Sigmoid colon (tissue), 7 donors: ENCODE measurements at places on chromosomes 5 and 9. TPM values are rescaled to one million over a fixed set of nuclear protein-coding genes. Genes with fewer than 3 reads are reported as not detected.

DMRT2 gene
- total RNA-seq: not detected

GRCh38 chr5:149498724-149499336 lies 52.4 kb downstream of the CSNK1A1 start:
- DNase-seq: no peak

CDC25C gene
- not detected for total RNA-seq

DNA sequence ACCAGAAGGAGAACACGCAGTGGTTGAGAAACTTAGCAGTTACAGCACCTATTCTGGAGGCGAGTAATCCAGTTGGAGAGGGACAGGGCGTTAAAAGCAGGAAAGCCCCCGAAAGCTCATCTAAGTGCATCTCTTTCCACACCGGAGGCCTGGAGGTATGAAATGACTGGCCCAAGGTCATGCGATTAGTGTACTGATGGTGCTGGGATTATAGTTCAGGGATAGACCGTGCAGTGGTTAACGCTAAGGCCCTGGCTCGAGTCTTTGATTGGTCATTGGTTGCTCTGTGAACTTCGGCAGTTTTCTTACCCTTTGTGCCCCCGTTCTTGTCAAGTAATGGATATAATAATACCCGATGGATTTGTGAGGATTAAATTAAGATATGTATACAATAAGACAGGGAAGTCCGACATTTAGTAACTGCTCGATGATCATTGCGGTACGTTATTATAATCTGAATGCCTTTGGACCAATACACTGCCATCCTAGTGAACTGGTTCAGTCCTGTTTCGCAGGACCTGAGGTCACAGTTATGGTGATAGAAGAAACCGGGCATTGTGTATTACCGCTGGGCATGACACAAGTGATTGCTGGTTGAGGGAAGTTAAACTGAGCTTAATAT lies 960 bp downstream of the CANX start:
- no peak for DNase-seq

DNA sequence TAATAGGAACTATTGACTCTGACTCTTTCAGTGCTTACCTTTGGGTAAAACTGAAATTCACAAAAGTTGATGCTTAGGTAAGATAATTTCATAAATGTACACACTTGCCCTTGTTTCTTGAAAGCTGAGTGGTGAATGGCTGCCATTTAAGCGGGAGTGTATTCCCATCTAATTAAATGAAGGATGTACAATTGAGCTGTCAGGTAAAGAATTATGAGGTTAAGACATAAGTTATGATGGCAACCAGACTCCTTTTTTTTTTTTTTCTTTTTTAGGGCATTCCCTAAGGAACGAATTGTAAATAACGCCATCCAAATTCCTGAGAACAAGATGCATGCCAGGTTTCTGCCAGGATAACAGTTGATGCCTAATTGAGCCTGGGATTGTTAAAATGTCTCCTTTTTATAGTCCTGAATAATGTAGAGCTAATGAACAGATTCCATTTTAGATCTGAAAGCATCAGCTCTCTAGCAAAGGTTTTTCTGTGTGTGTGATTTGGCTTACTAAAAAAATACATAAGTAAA lies 199.7 kb downstream of the ISL1 start:
- DNase-seq: no peak

GRCh38 chr5:146024034-146024433 lies 81.3 kb downstream of the PLAC8L1 start:
- no peak for DNase-seq

DNA sequence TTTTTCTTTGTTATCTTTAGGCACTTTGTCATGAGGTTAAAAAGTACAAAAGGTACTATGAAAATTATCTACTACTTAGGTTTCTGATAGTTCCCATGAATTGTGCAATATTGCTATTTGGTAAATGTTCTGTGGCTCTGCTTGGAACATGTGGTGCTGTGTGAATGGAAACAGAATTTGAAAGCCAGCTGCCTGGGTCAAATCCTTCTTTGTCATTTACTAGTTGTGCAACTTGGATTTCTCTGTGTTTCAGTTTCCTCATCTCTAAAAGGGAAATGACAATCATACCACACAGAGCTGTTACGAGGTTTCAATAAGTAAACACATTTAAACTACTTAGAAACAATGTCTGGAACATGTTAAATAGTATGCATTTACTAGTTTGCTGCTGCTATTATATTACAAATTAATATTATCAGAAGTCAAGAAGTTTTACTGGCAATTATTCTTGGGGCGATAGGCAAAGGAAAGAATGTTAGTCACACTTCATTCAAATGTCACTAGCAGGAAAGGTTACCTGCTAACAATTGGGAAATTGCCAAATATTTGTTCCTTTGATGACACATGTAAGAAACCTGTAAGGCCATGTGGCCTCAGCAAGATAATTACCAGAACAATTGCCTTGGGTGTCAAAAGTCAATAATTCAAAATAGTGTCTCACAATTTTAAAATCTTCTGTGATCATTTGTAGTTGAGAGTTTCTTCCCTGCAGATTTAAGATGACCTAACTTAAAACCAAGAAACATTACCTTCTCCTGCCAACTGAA lies 184.8 kb downstream of the KIAA0825 start:
- peak; percentile 65 for DNase-seq

DNA sequence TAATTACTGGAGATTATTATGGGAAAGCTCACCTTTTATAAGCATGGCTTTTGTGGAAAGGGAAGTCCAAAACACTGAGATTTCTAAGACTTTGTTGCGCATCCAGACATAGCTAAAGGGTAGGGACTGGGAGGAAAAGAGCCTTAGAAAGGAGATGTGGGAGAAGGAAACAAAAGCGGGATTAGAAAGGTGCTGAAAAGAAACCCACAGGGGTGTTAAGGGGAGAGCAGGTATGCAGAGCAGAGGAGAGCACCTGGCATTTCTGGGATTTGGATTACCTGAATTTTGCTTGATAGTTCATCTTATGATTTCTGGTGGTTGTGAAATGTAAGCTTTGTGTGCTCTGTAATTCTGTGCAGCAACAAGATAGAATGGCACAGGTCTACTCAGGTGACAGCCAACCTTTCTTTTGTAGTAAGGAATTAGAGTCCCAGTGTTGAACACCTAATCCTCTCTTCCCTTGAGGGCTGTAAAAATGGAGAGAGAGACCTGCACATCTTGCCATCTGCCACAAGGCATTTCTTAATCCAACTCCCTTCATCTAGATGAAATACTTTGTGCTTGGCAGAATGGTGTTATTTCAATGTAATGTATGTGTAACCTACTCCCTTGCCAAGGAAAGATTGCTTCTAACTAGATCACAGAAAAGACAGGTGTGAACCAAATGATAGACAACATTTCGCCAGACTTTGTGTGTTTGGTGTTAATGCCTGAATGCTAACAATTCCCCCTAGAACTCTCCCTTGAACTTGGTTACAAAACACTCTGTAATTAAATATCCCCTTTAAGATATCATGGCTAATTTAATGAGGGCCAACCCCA lies 47.4 kb downstream of the ATPSCKMT start:
- DNase-seq: no peak

DNA sequence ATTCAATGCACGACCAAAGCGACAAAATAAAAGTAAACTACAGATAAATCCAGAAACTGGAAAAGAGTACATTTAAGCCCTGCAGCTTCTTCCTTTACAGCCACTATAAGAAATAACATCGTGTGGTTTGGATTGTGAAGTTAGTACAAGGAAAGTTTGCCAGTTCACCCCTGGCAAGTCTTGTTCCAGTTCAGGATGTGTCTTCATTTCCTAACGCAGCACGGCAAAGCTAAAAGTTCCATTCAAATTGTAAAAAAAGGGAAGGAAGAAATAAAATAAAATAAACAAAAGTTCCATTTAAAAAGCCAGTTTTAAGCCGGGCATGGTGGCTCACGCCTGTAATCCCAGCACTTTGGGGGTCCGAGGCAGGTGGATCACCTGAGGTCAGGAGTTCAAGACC lies 83.3 kb upstream of the RETREG1 start:
- DNase-seq: no peak

DNA sequence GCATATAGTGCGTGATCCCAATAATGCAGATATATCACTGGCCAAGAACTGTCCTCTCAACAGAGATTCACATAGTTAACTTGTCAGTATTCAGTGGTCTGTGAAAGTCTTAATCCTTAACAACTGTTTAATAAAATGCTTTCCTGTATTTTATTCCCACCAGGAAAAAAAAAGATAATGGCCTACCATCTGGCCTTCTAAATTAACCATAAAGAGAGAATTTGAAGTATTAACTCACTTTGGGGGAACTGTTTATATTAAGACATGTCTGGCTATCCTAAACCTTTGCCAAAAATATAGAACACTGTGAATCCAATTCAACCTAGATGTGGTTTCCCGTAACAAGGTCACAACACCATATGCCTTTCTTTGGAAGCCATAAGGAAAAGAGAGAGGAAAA lies 818 bp upstream of the FREM1 start:
- no peak for DNase-seq

DNA sequence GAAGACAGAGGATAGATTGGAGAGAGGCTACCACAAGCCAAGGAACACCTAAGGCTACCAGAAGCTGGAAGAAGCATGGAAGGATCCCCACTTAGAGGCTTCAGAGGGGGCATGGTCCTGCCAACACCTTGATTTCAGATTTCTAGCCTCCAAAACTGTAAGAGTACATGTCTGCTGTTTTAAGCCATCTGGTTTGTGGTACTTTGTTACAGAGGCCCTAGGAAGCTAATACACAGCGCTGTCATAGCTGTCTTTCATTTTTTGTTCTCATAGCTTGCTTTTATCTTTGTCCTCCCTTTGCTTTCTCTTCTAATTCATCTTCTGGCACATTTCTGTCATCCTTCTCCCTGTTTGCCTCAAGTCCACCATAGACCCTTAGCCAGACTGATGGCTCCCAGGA lies 104.5 kb downstream of the ATP10B start:
- DNase-seq: no peak

RANBP17 gene
- total RNA-seq: 14.3 TPM

DNA sequence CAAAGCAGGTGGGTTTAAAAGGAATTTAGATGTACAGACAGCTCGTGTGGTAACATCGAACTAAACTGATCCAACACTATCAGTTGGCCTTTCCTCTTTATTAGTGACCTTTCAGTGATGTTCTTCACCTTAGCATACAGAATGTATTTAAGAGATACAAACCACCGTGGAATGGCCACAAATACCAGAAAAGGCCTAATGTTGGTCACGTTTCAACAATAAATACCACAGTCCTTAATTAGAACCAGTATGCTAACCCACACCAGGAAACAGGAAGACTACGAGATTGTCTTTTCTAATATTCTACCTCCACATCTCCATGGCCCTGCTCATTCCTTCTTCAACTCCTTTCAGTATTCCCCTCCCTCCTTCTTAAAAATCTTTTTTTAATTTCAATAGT lies 40.4 kb downstream of the GNAQ start:
- DNase-seq: no peak

GRCh38 chr9:89428901-89429890 lies 68.7 kb downstream of the SEMA4D start:
- DNase-seq: no peak

DNA sequence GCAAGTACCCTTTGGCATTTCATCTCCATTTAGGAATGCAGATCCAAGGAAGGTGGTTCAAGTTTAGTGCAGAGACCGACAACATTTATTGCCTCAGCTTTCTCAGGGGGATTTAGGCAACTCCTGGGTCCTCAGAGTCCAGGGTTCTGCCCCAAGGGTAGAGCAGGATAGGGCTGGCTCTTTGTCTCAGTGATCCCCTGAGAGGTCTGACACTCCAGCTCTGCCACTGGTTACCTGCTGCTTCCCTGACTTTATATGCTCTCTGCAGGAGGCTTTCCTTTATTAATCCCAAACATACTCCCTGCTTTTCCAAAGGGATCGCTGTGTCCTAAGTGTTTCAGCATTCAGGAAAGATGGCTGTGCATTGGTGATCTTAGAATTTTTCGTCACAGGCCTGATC lies 37.2 kb downstream of the TRPC7 start:
- no peak for DNase-seq

- DNase-seq: peak; percentile 60
Measured at GRCh38 chr5:100430268-100431195, 104.6 kb upstream of the FAM174A start.

DNA sequence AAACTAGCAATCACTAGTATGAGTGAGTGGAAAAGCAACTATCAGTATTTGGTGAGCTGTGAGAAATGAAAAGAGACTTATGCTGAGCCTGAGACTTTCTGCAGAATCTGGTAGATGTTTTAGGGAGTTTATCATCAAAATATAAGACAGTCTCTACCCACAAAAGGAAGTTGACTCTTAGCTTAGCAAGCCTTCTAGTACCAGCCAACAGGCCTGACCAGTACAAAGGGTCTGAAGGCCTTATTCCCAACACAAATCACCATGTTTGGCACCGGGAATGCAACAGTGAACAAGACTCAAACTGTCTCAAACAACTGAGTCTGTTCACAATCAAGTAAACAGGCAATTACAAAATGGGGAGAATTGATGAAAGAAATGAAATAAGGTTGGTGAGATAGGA lies 244.4 kb downstream of the CWC27 start:
- no peak for DNase-seq

SPATA31A3 gene
- not detected for total RNA-seq

PCDHGB3 gene
- 6.1 TPM for total RNA-seq

- peak; percentile 77 for DNase-seq
Measured at GRCh38 chr5:71757590-71758543, 38.8 kb downstream of the CARTPT start.

GRCh38 chr5:168147568-168148360 lies 143.7 kb upstream of the WWC1 start:
- DNase-seq: no peak

GRCh38 chr9:94819161-94819687 lies 92.7 kb downstream of the AOPEP start:
- no peak for DNase-seq

- peak; percentile 67 for DNase-seq
Measured at GRCh38 chr9:101486693-101487442, 46.8 kb upstream of the RNF20 start.

- peak; percentile 78 for DNase-seq
Measured at GRCh38 chr9:133782157-133783130, 44.3 kb upstream of the SARDH start.
